ENCODE measurements at places on chromosomes 6 and 20.

DNA sequence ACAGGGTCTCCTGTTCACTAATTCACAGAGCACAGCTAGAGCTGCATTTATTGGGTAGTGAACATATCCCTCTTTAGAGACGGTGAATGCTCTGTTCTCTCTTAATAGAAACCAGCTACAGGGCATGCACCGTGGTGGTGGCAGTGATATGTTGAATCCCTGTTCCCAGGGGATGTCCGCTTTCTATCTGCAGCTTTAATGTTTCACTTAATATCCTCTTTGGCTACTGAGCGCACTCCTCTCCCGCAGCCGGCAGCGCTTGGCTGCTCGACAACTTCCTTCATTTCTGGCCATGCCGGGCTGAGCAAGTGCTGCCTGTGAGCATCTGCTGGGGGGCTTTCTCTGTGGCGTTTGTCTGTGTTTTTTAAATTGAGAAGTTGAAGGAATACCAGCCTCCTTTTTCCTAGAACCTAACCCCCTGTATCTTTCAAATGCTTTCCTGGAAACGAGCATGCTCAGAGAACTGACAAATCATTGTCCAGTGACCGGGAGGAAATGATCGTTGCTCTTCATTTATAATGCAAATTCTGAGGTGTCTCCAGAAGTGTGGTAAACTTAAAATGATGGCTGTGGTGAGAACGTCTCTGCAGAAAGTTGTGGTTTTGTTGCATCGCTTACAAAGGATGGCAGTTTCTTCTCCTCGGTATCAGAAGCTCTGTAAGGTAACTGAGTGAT lies 297.9 kb downstream of the UTRN start:
- no peak for DNase-seq

DNA sequence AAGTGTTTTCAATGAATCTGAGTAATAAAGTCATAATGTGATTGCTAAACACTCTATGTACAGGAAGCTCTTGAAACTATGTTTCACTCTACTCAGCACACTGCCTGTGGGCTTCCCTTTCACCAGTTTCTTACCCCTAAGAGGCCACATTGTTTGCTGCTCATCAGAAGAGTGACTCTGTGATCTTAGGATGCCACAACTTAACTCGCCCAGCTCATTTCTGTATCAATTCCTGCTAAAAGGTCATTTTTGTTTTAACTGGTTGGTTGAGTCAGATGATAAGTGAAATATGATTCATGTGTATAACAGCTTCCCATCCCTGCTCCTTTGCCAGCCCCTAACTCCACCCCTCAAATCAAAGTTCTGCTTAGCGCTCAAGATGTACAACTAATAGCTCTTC lies 9.8 kb upstream of the NDUFAF4 start:
- no peak for DNase-seq

DNA sequence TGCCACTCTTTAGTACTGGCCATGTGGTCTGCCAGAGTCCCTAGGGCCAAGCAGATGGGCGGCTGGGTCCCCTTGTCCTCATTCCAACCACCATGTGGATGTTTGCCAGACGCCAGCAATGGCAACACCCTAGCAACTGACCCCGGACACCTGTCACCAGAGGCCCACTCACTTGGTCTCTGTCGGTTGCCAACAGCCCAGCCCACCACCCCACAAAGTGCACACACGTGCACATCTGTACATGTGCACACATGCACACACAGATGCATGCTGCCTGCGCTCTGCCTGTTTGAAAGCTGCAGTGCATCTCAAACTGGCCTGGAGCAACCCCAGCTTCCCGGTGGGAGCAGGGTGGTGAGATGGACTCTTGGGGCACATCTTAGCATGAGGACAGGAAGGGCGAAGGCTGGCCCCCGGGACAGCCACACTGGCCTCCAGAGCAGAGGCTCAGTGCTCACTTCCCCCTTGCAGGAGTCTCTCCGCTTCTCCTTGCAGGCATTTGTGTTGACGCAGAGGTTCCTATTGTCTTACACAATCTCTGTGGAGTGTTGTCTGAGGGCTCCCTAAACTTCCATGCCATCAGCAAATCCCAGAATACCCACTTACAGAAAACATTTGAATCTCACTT lies 54.0 kb downstream of the PSMG4 start:
- no peak for DNase-seq

GRCh38 chr6:34554291-34555006 lies 1.7 kb downstream of the SPDEF start:
- no peak for DNase-seq

DNA sequence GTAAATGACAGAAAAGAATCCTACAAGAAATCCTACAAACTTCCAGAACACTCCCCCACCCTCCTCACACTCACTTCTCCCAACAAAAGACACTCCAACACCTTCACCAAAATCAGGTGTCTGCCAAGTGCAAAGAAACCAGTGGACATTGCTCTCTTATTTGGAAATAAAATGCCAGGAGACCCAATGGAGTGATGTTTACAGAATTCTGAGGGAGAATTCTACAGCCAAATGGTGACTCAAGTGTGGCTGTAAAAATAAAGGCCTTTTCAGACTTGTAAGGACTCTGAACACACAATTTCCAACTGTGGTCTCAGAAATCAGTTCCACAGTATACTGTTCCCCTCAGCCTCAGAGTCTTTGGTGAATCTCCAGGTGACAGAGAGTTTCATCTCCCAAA lies 109.6 kb upstream of the CARMIL1 start:
- no peak for DNase-seq

- no peak for DNase-seq
These were observed 115.4 kb downstream of the JPH2 start for GRCh38 chr20:44071526-44072111.

GRCh38 chr6:126939784-126940183 lies 178.7 kb upstream of the RSPO3 start:
- DNase-seq, result no peak

GRCh38 chr6:45924763-45925342 lies 90.8 kb downstream of the CLIC5 start:
- no peak for DNase-seq

GRCh38 chr20:35956616-35957015 lies 2.3 kb upstream of the SCAND1 start:
- DNase-seq, result no peak

GRCh38 chr6:7243179-7243981 lies 69.6 kb downstream of the SSR1 start:
- peak; percentile 28 for DNase-seq

- no peak for DNase-seq
These were observed 48.4 kb downstream of the ZFAND3 start for GRCh38 chr6:37867756-37868446.

GRCh38 chr6:44698602-44699001 lies 311.1 kb downstream of the CDC5L start:
- no peak for DNase-seq

DNA sequence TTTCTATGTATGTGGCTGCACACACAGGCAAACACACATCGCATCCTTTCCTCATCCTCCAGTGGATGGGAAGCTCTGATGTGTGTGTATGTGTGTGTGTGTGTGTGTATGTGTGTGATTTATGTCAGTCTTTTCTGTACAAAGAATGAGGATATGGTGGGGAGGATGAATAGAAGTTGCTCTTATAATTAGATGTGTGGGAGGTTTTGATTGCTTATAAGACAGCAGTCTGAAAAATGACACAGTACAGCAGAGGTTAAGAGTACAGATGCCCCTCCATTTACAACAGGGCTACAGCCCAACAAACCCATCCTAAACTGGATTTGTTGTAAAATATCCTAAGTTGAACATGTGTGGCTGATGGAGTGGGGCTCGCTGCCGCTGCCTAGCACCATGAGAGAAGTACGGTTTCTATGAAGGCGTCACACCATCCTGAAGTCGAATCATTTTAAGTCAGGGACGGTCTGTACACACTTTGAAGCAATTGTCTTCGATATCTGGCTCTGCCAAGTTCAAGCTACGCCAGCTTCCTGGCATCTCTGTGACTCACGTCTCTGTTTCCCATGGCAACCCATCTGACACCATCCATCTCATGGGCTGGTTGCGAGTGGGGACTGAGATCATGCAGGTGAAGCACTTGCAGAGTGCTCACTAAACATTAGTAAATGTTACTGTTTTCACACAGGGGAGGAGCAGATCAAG lies 252.6 kb downstream of the MYLK4 start:
- DNase-seq, result no peak

GRCh38 chr20:38501858-38502436 lies 29.3 kb downstream of the RALGAPB start:
- no peak for DNase-seq

- no peak for DNase-seq
These were observed 22.6 kb downstream of the FOXP4 start for GRCh38 chr6:41568585-41569384.

DNA sequence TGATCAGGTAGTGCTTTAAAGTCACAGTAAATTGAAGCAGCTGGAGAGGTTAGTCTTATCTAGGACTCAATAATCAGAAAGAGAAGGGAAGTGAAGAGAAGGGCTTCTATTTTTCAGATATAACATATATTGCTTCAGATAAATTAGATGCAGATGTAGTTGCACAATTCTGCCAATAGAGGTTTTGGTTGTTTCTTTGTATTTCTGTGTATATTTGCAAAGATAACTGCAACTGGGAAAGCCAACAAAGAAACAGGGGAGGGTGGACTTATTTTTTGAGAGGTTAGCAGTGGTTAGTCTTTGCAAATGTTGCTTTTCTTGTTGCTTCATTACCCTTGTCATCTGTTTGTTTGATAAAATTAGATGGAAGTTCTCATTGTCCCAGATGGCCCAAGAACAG lies 106.6 kb downstream of the ADGRG6 start:
- no peak for DNase-seq

GRCh38 chr20:43894491-43894890 lies 20.2 kb upstream of the TOX2 start:
- no peak for DNase-seq

DNA sequence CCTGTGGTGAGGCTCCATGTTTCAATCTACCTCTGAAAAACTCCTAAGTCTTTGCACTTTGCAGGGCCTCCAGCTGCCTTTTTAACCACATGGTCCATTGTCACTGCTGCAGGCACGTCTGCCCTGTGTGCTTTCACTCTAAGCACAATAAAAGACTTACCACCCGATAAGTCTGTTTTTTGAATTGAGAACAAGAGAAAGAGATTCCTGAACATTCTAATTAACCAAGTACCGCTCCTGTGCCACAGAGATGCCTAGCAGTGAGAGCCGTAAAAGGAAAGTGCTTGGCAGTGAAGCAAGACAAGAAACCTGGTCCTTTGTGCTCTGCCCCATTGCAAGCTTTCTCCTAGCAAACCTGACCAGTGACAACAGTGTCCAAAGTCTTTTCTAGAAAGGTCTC lies 487.6 kb upstream of the FLRT3 start:
- no peak for DNase-seq

GRCh38 chr6:70456735-70457134 lies 43.4 kb downstream of the FAM135A start:
- no peak for DNase-seq

- DNase-seq, result no peak
These were observed 39.1 kb upstream of the TBC1D22B start for GRCh38 chr6:37218511-37218910.
